ENCODE measurements at places on chromosomes 2 and 18. TPM values are rescaled to one million over a fixed set of nuclear protein-coding genes. Genes with fewer than 3 reads are reported as not detected.

The SERPINB4 gene
- 123 TPM for total RNA-seq

The GTF2A1L gene
- 0.22 TPM for total RNA-seq

The C2orf76 gene
- total RNA-seq = 9.0 TPM

The ATP6V1B1 gene
- total RNA-seq = not detected

The PPM1G gene
- 66.6 TPM for total RNA-seq

The KCNS3 gene
- total RNA-seq = 33.5 TPM

The BUB1 gene
- 8.4 TPM for total RNA-seq

The GNLY gene
- 3.1 TPM for total RNA-seq

GRCh38 chr2:207055257-207055656 is 110.5 kb downstream of the KLF7 start:
- no peaks in the 10 kb centered on the region for H3K4me1 ChIP-seq
- H3K27me3 ChIP-seq = no peaks in the 10 kb centered on the region
- no peak for DNase-seq
- no peak overlapping the region for H3K4me3 ChIP-seq
- no peaks in the 10 kb centered on the region for H3K36me3 ChIP-seq

DNA sequence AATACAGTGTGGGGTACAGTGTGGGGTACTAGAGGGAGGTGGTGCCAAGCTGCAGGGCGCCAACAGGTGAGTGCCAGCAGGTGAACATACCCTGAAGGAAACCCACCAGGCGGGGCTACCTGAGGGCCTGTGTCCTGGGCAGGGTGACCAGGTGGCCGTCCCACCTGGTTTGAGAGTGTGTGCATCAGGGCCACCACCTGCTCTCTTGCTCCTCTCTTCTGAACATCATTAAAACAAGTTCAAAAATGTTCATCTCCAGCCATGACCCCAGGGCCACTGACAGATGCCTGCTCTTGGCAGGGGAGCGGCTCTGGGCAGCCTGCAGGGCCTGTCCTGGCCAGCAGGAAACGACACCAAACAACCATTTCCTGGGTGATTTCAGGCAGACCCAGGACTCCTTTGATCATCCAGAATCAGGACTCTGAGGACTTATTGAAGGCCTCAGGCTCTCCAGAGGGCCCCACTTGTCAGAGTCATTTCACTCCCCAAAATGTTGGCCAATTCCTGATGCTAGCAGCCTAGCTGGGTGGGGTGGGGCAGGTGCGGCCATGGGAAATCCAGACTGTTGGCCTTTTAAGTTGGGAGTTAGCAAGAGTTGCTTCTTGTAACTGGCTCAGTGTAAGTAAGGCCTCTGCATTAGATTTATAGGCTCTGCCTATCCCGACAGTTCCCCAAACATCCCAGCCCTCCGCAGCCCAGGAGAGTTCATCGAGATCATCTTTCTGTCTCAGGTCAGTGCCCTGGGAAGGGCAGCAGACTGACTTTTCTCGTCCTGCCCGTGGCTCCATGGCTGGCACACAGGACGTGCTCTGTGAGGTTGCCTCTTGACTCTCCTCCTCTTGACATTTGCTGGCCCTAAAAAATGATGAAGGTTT is 111.5 kb upstream of the ZNF236 start:
- H3K27ac ChIP-seq = no peak overlapping the region
- no peaks in the 10 kb centered on the region for H3K36me3 ChIP-seq
- no peak for DNase-seq
- H3K4me1 ChIP-seq = no peaks in the 10 kb centered on the region

- H3K4me1 ChIP-seq = peaks cover 19% of the 10 kb centered on the region
- DNase-seq = no peak
Observed at GRCh38 chr2:120224256-120224655, 1.1 kb upstream of the TMEM185B start.

DNA sequence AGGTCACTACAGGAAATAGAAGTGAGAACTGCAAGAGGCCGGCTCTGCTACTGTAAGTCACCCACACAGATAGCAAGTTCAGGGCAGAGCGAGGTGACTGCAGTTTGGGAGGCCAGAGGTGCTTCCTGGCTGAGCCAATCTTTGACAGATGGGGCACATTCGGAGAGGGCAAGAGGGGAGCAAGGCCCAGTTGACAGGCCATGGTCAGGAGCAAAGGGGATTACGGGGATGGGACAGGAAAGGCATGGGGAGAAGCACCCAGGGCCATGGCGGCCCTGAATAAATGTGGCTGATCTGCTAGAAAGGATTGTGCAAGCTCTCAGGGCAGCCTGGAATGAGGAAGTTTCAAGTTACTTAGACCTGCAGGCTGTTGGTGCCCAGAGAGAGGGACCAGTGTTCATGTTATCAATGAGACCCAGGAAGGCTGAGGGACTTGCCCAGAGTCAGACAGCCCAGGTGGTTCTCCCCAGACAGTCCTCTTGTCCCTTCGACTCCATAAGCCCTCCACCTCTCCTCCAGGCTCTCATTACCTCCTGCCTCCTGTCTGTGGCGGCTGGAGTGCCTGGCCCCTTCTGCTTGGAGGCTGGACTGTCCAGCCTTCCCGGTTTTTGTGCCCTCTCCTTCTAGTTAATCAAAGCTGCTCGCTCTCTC is 123.3 kb downstream of the CTIF start:
- H3K27ac ChIP-seq = peak overlapping the region; percentile 35
- H3K4me3 ChIP-seq = no peak overlapping the region
- peaks cover 5% of the 10 kb centered on the region for H3K4me1 ChIP-seq

DNA sequence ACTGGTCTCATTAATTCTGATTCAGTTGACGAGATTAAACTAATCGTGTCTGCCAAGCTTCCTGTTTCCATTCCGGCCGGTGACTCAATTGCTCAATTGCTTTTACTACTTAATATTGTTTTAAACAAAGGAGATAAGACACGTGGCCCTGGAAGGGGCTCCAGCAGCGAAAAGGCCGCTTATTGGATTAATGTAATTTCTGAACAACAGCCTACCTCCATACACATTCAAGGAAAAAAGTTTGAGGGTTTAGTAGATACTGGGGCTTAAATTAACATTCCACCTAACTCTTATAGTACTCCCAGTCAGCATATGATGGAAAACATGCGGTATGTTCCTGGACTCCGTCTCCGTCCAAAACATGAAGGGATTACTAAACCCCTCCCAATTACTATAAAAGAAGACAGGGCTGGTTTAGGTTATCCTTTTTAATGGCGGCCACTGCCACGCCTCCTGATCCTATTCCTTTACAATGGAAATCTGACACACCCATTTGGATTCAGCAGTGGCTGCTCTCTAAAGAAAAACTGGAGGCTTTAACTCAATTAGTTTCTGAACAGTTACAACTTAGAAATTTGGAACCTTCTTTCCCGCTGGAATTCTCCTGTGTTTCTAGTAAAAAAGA is 27.1 kb downstream of the VPS54 start:
- no peaks in the 10 kb centered on the region for H3K27me3 ChIP-seq
- no peak overlapping the region for H3K4me3 ChIP-seq
- H3K4me1 ChIP-seq = no peaks in the 10 kb centered on the region

DNA sequence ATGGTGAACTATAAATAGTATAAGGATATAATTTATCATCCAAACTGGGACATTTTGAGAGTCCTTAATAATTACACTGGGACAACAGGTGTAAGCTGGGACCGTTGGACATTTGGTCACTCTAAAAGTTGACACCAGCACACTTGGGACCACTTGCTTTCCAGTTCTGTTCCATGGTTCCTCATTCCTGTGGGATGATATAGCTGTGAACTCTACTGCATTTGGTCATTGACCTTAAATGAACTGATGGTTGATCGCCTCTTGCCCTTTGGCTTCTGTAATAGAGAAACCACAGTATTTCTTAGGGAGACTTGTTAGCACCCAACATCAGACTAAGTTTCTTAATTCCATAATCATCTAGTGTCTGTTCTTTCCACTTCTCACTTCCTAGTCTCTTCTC is 46.7 kb downstream of the EML6 start:
- no peaks in the 10 kb centered on the region for H3K4me1 ChIP-seq
- no peak for DNase-seq
- no peaks in the 10 kb centered on the region for H3K36me3 ChIP-seq
- no peak overlapping the region for H3K27ac ChIP-seq
- H3K4me3 ChIP-seq = no peak overlapping the region
- H3K27me3 ChIP-seq = no peaks in the 10 kb centered on the region

GRCh38 chr2:84375020-84375419 is 84.1 kb downstream of the SUCLG1 start:
- H3K4me3 ChIP-seq = no peak overlapping the region
- no peak for DNase-seq
- no peaks in the 10 kb centered on the region for H3K36me3 ChIP-seq
- H3K27me3 ChIP-seq = no peaks in the 10 kb centered on the region
- H3K27ac ChIP-seq = no peak overlapping the region

- H3K27ac ChIP-seq = no peak overlapping the region
- DNase-seq = no peak
- no peaks in the 10 kb centered on the region for H3K27me3 ChIP-seq
- no peaks in the 10 kb centered on the region for H3K36me3 ChIP-seq
Observed at GRCh38 chr2:46269544-46270273, 27.5 kb upstream of the EPAS1 start.

- H3K4me3 ChIP-seq = no peak overlapping the region
- H3K27ac ChIP-seq = peak overlapping the region; percentile 5
- H3K27me3 ChIP-seq = no peaks in the 10 kb centered on the region
- no peaks in the 10 kb centered on the region for H3K4me1 ChIP-seq
- DNase-seq = no peak
Observed at GRCh38 chr18:12336887-12337286, 28.8 kb downstream of the TUBB6 start.

GRCh38 chr2:176566961-176567360 is 297.7 kb downstream of the MTX2 start:
- no peak overlapping the region for H3K27ac ChIP-seq
- H3K4me3 ChIP-seq = no peak overlapping the region
- DNase-seq = no peak
- no peaks in the 10 kb centered on the region for H3K4me1 ChIP-seq

GRCh38 chr2:64327510-64328414 is 126.2 kb upstream of the LGALSL start:
- H3K27me3 ChIP-seq = no peaks in the 10 kb centered on the region
- peaks cover 15% of the 10 kb centered on the region for H3K4me1 ChIP-seq
- DNase-seq = no peak

- no peaks in the 10 kb centered on the region for H3K36me3 ChIP-seq
- peaks cover 22% of the 10 kb centered on the region for H3K4me1 ChIP-seq
- no peak for DNase-seq
- no peak overlapping the region for H3K4me3 ChIP-seq
- H3K27me3 ChIP-seq = no peaks in the 10 kb centered on the region
Observed at GRCh38 chr2:9905413-9905812, 46.1 kb upstream of the GRHL1 start.

DNA sequence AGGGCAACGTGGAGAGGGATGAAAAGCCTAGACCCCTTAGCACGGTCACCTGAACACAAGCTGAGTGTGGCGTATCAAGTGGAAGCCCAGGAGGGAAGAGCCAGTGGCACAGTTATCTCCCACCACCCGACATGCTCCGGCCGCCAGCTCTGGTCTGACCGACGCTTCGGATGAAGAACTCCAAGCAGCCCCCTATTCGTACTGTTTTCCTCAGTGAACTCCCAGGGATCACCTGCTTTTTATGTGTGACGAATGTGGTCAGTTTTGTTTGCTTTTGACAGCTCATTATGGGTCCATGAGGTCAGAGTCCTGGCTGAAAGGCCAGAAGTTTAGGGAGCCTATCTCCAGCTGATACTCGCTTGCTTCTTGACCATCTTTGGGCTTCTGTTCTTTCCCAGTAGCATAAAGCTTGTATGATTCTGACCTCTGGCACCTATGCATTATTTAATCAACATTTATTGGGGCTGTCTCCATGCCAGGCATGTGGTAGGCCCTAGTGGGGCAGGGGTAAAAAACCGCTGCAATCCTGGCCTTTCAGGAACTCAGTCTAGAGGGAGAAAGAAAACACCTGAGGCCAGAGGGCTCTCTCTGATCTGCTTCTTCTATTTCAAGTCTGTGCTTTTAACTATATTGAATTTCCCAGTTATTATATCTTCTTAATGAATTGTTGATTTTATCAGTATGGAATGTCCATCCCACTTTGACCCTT is 33.0 kb upstream of the MRPL33 start:
- no peak for DNase-seq
- no peak overlapping the region for H3K4me3 ChIP-seq
- no peaks in the 10 kb centered on the region for H3K27me3 ChIP-seq
- H3K27ac ChIP-seq = peak overlapping the region; percentile 87
- H3K4me1 ChIP-seq = peaks cover 16% of the 10 kb centered on the region

DNA sequence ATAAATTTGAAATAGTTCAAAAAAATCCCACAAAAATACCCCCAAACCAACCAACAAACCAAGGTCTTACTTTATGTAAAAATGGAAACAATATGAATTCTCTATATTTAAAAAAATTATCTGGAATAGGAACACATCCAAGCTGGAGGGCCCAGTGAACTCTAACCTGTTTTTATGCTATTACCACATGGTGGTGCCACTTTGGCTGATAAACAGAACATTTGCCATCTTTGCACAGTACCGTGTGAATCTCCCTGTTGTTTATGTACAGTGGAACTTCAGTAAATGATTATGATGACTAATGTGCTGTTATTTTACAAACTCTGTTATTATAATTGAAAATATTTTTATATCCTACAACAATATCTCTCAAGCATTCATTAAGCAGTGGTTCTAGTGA is 145.3 kb upstream of the SMAD7 start:
- H3K4me1 ChIP-seq = no peaks in the 10 kb centered on the region
- no peaks in the 10 kb centered on the region for H3K27me3 ChIP-seq
- no peaks in the 10 kb centered on the region for H3K36me3 ChIP-seq
- no peak overlapping the region for H3K4me3 ChIP-seq

- no peak overlapping the region for H3K27ac ChIP-seq
- H3K4me3 ChIP-seq = no peak overlapping the region
- no peak for DNase-seq
- H3K36me3 ChIP-seq = no peaks in the 10 kb centered on the region
Observed at GRCh38 chr2:96655526-96655925, 13.0 kb downstream of the FER1L5 start.

GRCh38 chr2:144481666-144482065 is 38.3 kb downstream of the ZEB2 start:
- no peaks in the 10 kb centered on the region for H3K36me3 ChIP-seq
- H3K4me3 ChIP-seq = no peak overlapping the region
- no peaks in the 10 kb centered on the region for H3K27me3 ChIP-seq
- H3K27ac ChIP-seq = no peak overlapping the region
- H3K4me1 ChIP-seq = peaks cover 64% of the 10 kb centered on the region
- no peak for DNase-seq

GRCh38 chr2:9461079-9461478 is 13.3 kb upstream of the IAH1 start:
- H3K36me3 ChIP-seq = peaks cover 93% of the 10 kb centered on the region
- H3K4me3 ChIP-seq = no peak overlapping the region
- H3K27me3 ChIP-seq = no peaks in the 10 kb centered on the region
- H3K27ac ChIP-seq = no peak overlapping the region
- H3K4me1 ChIP-seq = no peaks in the 10 kb centered on the region

GRCh38 chr2:50344509-50345106 is 687.3 kb downstream of the NRXN1 start:
- H3K4me1 ChIP-seq = no peaks in the 10 kb centered on the region
- H3K27ac ChIP-seq = no peak overlapping the region
- no peaks in the 10 kb centered on the region for H3K36me3 ChIP-seq
- no peak overlapping the region for H3K4me3 ChIP-seq
- DNase-seq = no peak

- H3K27me3 ChIP-seq = no peaks in the 10 kb centered on the region
- no peak overlapping the region for H3K4me3 ChIP-seq
- H3K27ac ChIP-seq = no peak overlapping the region
- no peak for DNase-seq
- no peaks in the 10 kb centered on the region for H3K4me1 ChIP-seq
Observed at GRCh38 chr2:134943540-134943939, 24.9 kb downstream of the CCNT2 start.

- H3K27ac ChIP-seq = no peak overlapping the region
- DNase-seq = no peak
- H3K4me3 ChIP-seq = no peak overlapping the region
- no peaks in the 10 kb centered on the region for H3K36me3 ChIP-seq
Observed at GRCh38 chr18:67600181-67601180, 84.0 kb upstream of the DSEL start.
